ENCODE measurements at places on chromosomes 2 and 18.

GRCh38 chr2:30209227-30209626 is 22.1 kb upstream of the LBH start:
- DNase-seq = no peak

- no peak for DNase-seq
These were observed 10.4 kb upstream of the DOCK10 start for GRCh38 chr2:225052703-225053102.

- peak; percentile 68 for DNase-seq
These were observed 10.1 kb upstream of the LCLAT1 start for GRCh38 chr2:30436859-30437435.

DNA sequence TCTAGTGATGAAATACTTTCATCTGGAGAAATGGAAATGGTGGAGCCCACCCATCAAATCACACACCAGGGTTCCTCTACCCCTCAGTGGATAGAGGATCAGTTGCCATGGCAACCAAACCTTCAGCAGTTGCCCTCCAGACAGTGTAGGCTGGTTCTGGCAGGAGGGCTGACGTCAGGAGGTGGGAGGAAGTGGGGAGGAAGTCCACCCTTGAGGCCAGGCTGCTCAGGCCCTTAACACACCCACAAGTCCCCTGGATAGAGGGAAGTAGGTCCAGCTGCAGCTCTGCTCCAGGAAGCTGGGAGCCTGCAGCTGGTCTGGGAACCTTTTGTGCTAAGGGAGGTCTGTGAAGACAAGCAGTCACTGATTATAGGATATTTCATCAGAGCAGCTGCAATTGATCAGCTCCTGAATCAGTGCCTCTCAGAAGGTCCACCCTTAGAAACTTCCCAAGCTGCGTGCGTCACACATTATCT is 186.6 kb downstream of the MTX2 start:
- no peak for DNase-seq

DNA sequence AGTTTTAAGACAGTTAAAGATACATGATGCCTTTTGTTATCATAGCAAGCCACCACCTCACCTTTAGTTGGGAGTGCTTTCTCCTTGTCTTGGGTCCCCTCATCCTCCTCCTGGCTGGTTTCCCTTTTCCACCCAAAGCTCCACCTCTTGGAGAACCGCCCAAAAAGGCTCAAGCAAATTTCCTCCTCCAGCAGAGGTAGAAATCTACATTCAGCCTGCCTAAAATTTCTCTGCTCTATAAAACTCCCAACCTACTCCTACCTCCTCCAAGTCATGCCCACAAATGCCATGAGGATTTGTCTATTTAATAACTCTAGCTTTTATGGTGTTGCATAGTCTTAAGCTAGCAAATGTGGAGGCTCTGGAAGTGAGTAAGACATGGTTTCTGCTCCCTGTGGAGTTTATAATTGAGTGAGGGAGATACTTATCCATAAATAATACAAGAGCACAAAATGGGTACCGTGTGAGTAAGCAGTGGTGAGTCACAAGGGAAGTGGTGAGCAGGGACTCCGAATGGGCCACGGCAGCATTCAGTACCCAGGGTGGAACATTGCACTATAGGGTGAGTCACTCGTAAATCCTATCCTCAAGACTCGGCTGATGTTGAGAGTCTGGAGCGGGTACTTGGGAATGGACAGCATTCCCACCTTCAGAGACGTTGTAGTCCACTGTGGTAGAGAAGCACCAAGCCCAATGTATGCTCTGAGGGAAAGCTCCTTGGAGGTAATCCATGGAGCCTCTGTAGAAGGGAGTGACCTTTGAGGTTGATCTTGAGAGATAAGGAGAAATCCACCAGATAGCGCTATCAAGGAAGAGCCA is 146.3 kb downstream of the RTN4 start:
- no peak for DNase-seq

GRCh38 chr2:145739681-145740080 is 1219.8 kb upstream of the ZEB2 start:
- no peak for DNase-seq

GRCh38 chr2:26355038-26355995 is 8.7 kb upstream of the ADGRF3 start:
- no peak for DNase-seq

DNA sequence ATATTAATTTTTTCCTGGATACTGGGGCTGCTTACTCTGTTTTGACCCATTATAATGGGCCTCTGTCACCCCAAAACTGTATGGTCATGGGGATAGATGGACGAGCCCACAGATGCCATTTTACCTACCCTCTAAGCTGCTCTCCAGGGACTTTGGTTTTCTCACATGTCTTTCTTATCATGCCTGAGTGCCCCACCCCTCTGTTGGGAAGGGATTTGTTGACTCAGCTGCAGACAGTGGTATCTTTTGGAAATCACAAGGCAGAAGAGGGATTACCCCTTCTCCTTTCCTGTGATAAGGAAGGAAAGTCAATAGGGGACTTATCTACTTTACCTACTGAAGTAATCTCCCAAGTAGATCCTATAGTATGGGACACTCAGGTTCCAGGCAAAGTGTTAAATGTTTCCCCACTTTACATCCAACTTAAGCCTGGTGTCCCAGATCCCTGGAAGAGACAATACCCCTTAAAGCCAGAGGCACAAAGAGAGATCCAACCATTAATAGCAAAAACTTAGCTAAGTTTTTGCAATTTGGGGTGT is 182.7 kb downstream of the RNF152 start:
- no peak for DNase-seq

DNA sequence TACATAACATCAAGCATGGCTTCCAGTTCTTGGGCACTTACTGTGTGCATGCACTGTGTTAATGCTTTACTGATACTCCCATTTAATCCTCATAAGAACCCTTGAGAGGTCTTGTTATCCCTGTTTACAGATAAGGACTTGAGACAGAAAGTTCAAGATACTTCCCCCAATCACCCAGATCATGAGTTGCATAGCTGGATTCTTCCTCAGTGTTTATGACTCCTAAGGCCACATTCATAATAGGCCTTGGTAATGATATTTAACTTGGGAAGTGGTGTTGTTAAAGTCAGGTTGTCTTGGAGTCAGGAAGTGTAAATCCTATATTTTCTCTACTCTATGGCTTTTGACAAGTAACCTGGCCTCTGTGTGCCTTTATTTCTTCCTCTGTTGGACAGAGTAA is 22.7 kb downstream of the NOSTRIN start:
- DNase-seq = no peak

- no peak for DNase-seq
These were observed 140.7 kb downstream of the RND3 start for GRCh38 chr2:150346806-150347205.

GRCh38 chr2:222424729-222425671 is 657 bp downstream of the SGPP2 start:
- peak; percentile 57 for DNase-seq

DNA sequence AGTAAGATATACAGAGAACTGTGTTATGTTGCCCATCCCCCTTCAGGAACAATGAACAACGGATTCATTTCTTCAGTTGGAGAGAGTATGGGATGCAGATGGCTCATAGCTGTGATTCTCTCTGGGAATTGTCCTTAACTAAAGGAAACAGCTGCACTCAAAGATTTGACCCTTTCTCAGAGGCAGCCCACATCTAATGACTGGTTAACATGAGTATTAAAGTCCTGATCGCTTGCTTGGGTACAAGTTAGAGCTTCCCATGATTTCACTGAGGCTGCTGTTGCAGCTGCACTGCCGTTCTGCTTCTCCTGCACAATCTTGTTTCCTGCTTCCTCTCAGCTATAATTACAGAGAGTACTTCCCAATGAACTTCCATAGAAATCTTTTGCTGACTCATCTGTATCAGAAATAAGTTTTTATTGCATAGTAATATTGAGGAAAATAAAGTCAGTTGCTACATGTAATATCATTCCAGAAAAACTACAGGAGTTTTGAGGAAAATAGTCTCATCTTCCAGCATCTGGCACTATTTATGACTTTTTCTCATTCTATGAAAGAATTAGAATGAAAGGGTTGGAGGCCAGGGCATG is 12.8 kb upstream of the SCN9A start:
- DNase-seq = no peak

DNA sequence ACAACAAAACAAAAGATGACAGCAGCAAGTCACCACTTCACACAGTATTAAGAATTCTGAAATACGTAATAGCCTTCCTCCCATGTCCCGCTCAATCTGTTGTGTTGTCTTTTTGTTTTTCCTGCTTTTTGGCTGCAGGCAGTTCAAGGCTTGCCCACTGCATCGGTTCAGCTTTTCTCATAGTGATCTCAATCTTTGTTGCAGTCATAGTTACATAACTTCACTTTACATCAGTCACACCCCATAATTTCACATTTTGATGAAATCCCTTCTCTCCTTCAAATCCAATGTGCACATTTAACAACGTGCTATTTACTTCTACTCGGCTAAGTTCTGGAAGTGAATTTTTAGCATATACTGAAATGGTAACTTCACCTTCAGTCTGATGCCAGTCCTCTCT is 33.8 kb upstream of the HAAO start:
- no peak for DNase-seq

- no peak for DNase-seq
These were observed 174.2 kb downstream of the TMEM247 start for GRCh38 chr2:46653539-46653938.
